ENCODE measurements at places on chromosomes 7 and 10.

- no peak for DNase-seq
Observed at GRCh38 chr10:71337219-71337701, 18.2 kb downstream of the SLC29A3 start.

DNA sequence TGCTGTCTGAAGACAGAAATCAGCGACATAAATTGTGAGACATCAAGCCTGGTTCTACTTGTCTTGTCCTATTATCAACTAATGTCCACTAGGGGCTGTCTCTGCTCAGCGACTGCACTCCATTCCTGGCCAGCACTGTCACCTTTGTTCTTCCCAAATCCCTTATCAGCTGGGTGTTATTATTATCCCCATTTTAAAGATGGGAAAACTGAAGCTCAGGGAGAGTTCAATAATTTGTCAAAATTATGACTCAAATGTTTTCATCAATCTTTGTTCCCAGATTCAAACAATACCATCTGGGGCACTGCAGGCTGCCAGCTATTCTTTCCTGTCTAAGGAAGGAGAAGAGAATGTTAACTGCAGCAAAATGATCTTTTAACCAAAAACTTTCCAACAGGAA, 431.6 kb upstream of the NFE2L3 start:
- DNase-seq: no peak

GRCh38 chr10:125341611-125342010, 181.2 kb upstream of the CTBP2 start:
- no peak for DNase-seq

DNA sequence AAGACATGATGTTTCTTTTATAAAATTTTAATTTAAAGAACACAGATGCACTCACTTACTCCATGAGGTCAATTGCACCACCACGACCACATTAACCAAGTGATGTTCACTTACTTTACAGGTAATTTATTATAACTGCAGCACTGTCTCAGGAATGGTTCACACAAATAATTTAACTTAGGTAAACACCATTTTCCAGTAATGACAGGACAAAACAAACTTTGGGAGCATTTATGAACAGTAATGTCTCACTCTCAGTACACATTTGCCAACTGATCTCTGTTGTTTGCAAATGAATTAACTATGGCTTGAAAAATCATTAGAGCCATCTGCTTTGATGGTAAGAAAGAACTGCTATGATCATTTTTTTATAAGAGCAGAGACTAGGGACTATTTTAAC, 150.4 kb downstream of the ETV1 start:
- no peak for DNase-seq

DNA sequence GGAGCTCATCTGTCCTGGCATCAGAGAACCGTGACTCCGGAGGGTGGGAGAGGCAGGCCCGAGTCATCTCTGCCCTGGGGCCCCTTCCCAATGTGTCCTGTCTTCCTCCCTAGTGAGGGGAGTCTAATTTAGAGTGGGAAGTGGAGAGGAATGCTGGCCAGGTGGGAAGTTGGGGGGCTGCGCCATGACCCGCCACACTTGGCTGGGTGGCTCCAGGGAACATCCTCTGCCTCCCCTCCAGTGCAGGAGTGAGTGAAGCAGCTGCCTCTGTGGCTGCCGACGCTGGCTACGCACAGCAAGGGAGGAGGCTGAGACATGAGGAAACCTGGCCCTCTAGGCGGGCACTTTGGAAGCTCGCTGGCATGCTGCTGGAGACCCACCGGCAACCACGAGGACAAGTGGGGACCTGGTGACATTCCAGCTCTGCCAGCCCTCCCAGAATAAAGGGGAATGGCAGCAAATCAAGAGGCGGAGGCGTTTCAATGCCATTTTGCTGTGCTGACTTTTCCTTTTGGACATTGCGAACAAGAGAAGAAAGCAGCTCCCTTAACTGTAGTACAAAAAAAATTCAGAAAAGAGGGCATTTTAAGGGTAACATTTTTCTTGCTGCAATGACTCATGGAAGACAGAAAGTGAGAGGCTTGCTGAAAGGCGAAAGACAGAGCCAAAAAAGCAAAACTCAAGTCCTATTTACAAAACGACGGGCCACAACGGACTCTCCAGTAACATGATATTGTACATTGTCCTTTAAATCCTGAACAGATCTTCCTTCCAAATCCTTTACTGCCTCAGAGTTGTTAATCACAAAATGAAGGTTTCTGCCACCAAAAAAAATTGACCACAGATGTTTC, 121.2 kb upstream of the PITRM1 start:
- DNase-seq: no peak

- no peak for DNase-seq
Observed at GRCh38 chr10:82144153-82144552, 269.2 kb downstream of the NRG3 start.

- DNase-seq: no peak
Observed at GRCh38 chr10:12602521-12602920, 253.2 kb downstream of the CAMK1D start.

DNA sequence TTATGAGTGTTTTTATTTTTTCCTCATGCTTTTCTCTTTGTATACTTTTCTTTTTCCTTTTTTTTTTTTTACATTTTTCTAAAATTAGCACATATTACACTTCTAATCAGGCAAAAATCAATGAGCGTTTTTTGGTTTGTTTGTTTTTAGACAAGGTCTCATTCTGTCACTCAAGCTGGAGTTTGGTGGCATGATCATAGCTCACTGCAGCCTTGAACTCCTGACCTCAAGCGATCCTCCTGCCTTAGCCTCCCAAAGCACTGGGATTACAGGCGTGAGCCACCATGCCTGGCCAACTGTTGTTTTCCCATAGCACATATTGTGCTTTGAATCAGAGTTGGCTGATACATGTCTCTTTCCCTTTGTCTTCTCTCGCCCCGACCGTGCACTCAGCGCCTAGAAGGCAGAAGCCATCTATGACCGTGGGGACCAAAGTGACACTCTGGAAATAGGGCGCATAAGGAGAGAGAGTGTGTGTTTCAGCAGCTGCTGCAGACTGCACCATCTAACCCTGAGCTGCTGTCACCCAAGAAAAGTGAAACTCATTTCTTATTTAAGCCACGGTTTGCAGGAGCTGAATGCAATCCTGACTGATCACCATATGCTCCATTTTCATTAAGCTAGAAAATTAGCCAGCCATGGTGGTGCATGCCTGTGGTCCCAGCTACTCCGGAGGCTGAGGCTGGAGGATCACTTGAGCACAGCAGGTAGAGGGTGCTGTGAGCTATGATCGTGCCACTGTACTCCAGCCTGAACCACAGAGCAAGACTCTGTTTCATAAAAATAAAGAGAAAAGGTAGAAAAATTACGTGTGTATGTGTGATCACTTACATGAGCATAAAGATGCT, 41.4 kb upstream of the GTF2I start:
- no peak for DNase-seq

DNA sequence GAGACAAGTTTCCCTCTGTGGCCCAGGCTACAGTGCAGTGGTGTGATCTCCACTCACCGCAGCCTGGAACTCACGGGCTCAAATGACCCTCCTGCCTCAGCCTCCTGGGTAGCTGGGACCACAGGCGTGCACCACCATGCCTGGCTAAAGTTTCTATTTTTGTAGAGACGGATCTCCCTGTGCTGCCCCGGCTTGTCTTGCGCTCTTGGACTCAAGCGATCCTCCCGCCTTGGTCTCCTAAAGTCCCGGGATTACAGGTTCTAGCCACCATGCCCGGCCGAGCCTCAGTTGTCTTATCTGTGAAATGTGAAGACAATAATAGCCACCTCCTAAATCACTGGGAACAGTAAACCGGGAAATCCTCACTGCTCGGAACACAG, 88.1 kb downstream of the FOXL3 start:
- no peak for DNase-seq

GRCh38 chr7:16989811-16990413, 108.1 kb upstream of the AGR3 start:
- DNase-seq: no peak

- no peak for DNase-seq
Observed at GRCh38 chr10:71893920-71894319, 42.9 kb upstream of the PSAP start.

DNA sequence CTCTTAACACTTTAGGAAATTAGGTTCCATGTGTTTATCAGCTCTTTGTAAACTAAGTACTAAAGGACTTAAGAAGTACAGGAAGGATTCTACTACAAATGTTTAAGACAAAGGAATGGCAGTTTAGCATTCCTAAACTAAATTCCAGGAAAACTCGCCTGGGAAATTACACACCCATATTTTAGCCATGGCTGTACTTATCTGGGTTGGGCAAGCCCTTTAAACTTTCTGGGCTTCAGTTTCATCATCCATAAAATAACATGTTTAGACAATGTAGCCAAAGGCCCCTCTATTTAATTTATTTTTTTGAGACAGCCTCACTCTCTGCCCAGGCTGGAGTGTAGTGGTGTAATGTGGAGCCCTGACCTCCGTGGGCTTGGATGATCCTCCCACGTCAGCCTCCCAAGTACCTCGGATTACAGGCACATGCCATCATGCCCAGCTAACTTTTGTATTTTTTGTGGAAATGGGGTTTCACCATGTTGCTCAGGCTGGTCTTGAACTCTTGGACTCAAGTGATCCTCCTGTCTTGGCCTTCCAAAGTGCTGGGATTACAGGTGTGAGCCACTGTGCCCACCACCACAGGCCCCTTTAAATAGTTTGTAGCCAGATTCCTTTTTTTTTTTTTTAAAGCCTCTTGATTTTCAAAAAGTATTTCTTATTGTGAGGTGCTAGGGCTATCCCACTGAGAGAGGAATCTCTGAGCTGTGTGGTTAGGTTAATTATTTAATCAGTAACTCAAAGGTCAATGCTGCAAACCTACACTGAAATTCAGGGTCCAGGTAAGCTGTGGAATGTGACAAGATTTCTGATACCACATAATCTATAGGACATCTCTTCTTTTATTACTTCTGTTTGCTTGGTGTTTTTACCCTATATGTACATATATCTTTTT, 32.1 kb downstream of the TMEM60 start:
- DNase-seq: no peak

DNA sequence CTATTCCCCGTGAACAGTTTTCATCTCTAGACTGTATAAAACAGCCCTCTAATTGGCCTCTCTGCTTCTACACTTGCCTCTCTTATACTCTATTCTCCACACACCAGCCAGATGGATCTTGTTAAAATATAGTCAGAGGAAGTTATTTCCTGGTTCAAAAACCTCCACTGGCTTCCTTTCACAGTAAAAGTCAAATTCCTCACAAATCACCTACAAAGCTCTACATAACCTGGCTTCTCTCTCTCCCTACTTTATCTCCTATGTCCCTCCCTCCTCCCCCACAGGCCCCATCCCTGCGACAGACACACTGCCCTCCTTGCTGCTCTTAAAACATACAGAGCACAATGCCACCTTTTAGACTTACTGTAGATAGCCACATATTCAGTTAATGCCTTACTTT, 60.1 kb downstream of the TPK1 start:
- no peak for DNase-seq

DNA sequence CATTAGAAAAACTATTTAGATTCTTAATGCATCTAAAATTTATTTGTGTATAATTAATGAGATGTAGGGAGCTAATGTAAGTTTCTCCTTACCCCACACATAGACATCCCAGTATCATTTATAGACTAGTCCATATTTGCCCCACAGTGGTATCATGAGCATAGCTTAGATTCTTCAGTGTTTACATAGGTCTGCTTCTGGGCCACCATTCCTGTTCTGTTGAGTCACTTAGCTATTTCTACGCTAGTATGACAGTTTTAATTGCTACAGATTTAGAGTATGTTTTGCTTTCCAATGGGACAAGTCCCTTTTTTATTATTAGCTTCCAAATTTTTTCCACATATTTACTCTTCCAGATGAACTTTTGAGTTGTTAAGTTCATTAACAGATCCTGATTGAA, 69.4 kb downstream of the MCMBP start:
- no peak for DNase-seq
